GOT3 (cell line): ENCODE measurements at places on chromosomes 6 and 20.

GRCh38 chr20:20211988-20212518 lies 155.9 kb upstream of the INSM1 start:
- no peak for DNase-seq

DNA sequence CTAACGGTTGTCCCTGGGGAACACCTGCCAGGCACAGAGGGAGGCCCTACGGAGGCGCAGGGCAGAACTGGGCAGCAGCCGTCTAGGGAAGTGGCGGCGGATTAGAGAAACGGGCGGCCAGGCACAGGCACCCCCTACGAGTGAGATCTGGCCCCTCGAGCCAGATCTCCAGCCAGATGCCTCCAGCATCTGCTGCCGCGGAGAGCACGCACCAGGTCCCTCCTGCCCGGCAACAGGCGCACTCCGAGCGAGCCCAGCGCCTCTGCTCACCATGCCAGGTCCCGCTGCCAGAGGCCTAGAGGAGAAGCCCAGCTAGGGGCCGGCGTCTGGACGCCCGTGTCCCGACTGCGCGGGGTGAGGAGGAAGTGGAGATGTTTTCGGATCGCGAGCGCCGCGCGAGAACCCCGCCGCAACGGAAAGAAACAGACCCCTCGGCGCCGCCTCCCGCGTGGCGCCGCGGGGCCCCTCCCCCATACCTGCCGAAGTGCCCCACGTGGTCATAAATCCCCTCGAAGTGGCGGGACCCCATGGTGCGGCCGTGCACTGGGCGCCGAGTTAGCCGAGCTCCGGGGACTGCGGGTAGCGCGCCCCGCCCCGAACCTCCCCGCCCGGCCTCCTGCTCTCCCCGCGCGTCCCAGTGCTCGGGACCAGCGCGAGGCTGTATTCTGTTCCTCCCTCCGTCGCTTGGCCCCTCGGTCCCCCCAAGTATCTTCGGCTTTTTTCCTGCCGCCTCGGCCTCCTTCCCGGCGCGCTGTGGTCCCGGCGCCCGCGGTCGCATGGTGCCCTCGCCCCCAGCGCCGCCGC lies at the start of gene SLC22A16:
Gene SLC22A16 (minus strand): TSS at position 568 of the 804 bp plus-strand sequence. CDS start 39 bp downstream, at position 529.
- no peak for DNase-seq

DNA sequence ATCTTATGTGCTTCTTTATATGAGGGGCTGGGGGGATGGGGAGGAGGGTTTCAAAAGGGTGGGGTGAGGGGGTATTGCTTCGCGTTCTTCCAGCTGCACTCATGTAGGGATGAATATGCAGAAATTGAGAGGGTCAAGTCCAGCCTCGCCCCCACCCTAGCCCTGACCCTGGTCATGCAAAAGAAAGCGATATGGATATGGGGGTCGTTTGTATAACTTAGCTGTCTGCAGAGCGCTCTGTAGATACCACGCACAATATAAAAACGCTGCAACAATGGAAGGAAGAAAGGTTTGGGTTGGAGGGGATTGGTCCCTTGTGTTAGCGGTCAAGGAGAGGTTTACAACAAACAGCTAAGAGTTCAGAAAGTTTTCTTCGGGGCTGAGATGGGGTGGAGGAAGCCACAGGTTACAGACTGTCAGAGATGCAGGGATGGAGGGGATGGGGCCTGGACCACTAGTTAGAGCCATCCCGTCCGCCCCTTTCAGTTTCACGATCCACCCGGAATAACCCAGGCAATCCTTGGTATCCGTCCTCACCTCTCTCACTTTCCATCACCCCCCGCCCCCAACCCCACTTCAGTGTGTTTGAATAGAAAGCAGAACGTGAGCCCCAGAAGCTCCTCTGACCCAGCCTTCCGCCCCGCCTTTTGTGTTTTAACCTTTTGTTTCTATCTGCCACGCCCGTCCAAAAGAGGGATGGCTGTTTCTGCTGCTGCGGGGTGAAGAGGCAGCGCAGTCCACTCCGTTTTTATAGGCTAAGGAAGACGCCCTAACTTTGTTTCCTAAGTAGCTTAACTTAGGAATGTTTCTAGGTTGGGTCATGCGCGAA lies 73.5 kb downstream of the SOX4 start:
- DNase-seq: no peak

GRCh38 chr20:32356622-32357374 lies 1.3 kb upstream of the ASXL1 start:
- no peak for DNase-seq

GRCh38 chr6:94341173-94341572 lies 921.8 kb upstream of the EPHA7 start:
- DNase-seq: no peak

- no peak for DNase-seq
These were observed 423.2 kb downstream of the RFPL4B start for GRCh38 chr6:112770308-112770707.

GRCh38 chr20:23048283-23049200 lies 930 bp downstream of the THBD start:
- peak; percentile 47 for DNase-seq

- DNase-seq: no peak
These were observed 165.3 kb downstream of the SOBP start for GRCh38 chr6:107655245-107655644.

- no peak for DNase-seq
These were observed 407.1 kb upstream of the RUNX2 start for GRCh38 chr6:44920952-44921491.

DNA sequence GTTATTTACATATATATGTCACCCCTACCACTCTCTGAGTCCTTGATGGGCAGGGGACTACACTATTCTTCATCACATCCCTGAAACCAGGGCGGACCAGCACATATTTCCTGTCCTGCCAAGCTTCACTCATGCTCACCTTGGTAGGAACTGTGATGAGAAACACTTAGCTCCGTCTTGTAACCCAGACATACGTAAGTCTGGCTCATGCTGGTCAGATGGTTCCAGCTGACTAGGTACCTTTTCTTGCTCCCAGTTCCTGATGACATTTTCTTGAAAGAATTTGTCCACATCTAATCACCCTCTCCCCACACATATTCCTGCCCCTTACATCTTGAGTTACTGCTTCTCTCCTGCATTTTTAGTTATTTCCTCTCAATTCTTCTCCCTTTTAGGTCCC lies 122.2 kb upstream of the MYLIP start:
- no peak for DNase-seq
